ENCODE measurements at places on chromosomes 16 and 17. TPM values are rescaled to one million over a fixed set of nuclear protein-coding genes. Genes with fewer than 3 reads are reported as not detected.

- H3K27ac ChIP-seq, result no peak overlapping the region
- H3K4me3 ChIP-seq, result no peak overlapping the region
- H3K4me1 ChIP-seq, result no peaks in the 10 kb centered on the region
- peaks cover 2% of the 10 kb centered on the region for H3K27me3 ChIP-seq
- H3K36me3 ChIP-seq, result no peaks in the 10 kb centered on the region
These were observed 410.0 kb downstream of the MAF start for GRCh38 chr16:79190542-79190941.

Gene BRIP1
- total RNA-seq, result 6.0 TPM

Gene KLHL10
- total RNA-seq, result not detected

- peaks cover 4% of the 10 kb centered on the region for H3K36me3 ChIP-seq
- H3K27me3 ChIP-seq, result no peaks in the 10 kb centered on the region
- no peak overlapping the region for H3K4me3 ChIP-seq
- peak; percentile 83 for DNase-seq
These were observed 7.5 kb upstream of the C16orf95 start for GRCh38 chr16:87324411-87325275.

- no peak for DNase-seq
- no peak overlapping the region for H3K27ac ChIP-seq
- H3K27me3 ChIP-seq, result no peaks in the 10 kb centered on the region
- no peaks in the 10 kb centered on the region for H3K36me3 ChIP-seq
These were observed 259.8 kb downstream of the CPPED1 start for GRCh38 chr16:12543700-12544476.

Measured in osteocyte (in vitro differentiated cells).